NCI-H1092 (cell line): ENCODE measurements at places on chromosomes 3 and 15.

DNA sequence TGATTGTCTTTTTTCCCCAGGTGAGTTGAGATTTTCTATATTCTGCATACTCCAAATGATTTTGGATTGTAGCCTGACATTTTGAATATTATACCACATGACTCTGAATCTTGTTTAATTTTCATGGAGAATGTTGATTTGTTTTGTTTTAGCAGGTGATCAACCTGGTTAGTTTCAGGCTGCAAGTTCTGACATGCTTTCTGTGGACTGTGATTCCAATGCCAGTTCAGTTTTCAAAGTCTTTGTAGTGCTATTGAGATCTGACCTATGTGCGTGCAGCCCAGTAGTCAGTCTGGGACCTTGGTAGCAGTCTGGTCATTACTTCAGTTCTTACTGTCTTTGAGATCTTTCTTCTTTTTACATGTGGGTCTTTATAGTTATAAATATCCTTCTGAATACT, 18.6 kb upstream of the MTMR10 start:
- DNase-seq = no peak

- no peak for DNase-seq
Measured at GRCh38 chr3:98979296-98979695, 77.8 kb upstream of the DCBLD2 start.

DNA sequence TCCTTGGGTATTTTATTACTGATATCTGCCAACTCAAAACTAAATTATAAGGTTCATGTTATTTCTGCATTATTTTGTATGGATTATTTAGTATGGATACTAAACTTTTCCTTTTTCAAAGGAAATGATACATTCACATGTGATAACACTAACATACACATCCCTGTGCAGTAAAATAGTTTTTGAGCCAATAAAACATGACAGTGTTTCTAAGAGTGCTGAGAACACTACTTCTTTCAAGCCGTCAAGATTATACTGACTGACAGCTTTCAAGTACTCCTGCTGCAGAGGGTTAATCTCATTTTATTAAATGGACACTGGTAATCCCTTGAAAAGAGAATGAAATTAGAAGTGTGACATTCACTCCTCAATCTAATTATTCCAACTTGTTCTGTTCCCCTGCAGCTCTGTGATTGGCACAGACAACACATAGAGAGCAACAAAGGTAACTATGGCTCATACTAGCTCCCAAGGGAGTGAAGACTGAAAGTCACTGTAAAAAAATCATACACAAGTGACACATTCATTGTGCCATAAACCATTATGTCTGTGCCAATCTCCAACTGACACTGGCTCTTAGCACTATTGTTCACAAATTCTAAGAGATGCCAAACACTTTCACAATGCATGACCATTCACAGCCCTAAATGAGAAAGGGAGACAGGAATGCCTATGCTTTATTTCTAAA, 468.6 kb downstream of the SHQ1 start:
- DNase-seq = no peak

- DNase-seq = no peak
Measured at GRCh38 chr3:131077904-131078303, 51.2 kb downstream of the NEK11 start.

DNA sequence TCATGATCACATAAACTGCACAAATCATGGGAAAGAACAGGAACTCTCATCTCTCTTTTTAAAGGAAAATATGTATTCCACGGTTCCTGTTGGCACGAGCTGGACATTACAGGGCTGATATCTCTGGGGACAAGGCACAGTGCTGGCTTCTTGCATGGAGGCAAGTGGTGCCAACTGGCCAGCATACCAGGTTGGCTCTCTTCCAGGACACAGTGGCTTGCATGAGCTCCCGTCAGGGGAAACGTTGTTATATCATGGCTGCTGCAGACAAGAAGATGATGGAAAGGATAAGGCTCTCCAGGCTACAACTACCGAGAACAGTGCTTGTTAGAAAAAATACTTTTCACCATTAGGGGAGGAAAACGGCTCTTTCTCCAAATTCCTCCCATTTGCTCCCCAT, 283.9 kb downstream of the RORA start:
- DNase-seq = peak; percentile 54

GRCh38 chr15:67090297-67091070, 25.1 kb downstream of the SMAD3 start:
- no peak for DNase-seq

DNA sequence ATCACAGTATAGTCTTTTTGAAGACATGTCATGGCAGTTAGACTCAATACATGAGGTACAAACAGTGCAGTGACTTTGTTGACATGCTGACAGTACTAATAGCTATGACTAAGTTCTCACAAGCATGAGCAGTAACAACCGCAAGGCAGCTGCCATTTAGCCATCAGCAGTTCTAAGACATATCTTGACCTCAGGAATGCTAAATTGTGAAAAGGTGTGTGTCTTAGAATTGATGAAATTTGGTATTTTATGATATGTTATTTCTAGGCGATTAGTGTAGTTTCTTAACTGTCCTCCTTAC, 60.7 kb upstream of the FURIN start:
- no peak for DNase-seq

- no peak for DNase-seq
Measured at GRCh38 chr3:128222796-128223385, 69.6 kb downstream of the EEFSEC start.

- no peak for DNase-seq
Measured at GRCh38 chr3:136186344-136186743, 9.8 kb downstream of the MSL2 start.

- DNase-seq = peak; percentile 37
Measured at GRCh38 chr3:177196456-177197040, 734 bp downstream of the TBL1XR1 start.

DNA sequence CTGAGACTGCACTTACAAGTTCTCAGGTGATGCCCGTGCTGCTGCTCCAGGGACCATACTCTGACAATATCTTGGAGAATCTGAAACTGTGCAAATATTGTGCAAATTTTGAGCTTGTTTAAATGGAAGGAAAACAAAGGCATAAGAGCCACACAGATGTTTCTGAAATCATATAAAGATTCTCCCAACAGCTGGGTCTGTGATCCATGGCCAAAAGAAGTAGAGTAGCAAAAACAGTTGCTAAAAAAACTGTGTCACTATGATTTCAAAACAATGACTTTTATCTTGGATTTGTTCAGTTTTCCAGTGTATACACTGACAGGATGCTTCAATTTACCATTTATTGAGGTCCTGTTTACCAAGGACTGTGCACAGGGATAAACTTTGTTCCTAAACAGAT, 25.3 kb downstream of the NPTN start:
- no peak for DNase-seq

DNA sequence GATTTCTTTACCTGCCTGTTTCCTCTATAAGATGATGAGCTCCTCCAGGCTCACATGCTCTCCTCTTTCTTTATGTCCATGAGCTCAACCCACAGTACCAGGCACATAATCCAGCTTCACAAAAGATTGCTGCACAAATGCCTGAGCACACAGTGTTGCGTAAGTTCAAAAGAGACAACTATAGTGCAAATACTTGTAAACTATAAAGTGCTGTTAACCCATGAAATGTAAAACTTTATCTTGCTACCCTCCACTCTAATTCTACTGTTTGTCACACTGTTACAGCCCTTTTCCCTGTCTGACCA, 101.0 kb upstream of the LPP start:
- DNase-seq = no peak

- DNase-seq = no peak
Measured at GRCh38 chr3:163481738-163482137, 1596.6 kb downstream of the SI start.

DNA sequence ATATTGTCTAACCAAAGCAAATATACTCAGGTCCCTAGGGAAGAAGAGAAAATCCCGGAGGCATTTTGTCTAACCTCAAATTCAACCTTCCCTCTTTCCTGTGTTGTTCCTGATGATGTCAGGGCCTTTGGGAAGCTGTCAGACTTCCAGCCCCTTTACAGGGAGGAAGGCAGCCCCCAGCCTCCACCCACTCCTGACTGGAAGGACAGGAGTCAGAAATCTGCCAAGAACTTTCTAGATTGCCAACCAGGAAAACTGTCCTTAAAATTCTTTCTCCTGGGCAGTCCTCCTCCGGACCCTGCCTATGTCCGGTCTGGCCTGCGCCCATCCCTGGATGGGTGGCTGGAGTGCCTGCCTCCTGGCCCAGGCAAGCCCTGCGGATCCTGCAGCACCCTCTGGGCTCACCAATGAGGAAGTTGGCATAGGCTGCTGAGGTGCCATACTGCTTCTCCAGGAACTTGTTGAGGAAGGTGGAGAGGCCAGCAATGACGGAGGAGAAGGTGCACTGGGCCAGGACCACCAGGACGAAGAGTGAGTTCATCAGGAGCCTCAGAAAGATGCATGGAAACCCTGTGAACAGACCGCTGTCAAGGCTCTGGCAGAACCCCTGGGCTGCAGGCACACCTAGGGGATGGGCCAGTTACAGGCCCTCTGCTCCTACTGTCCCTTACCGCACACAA, 52.6 kb upstream of the RAB6B start:
- DNase-seq = no peak

GRCh38 chr15:49330166-49330565, 92.9 kb upstream of the FGF7 start:
- DNase-seq = no peak

- no peak for DNase-seq
Measured at GRCh38 chr15:30974112-30974511, 17.3 kb downstream of the MTMR10 start.

DNA sequence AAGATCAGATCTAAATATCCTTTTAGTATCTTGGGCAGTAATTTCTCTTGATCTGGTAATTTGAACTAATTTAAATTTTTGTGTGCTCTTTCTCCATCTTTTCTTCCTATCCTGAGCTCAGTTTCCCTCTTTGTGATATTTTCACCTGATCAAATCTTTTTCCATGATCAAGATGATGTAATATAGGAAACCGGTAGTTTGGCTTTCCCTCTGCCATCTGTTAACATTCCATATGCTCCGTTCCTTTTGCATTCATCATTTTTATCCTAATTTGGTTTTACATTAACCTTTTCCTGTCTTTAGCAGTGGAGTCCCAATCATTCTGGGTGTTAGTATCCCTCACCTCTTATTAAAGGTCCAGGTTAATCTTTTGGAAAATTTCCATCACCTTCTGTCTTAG, 5.9 kb upstream of the ABHD6 start:
- DNase-seq = no peak

DNA sequence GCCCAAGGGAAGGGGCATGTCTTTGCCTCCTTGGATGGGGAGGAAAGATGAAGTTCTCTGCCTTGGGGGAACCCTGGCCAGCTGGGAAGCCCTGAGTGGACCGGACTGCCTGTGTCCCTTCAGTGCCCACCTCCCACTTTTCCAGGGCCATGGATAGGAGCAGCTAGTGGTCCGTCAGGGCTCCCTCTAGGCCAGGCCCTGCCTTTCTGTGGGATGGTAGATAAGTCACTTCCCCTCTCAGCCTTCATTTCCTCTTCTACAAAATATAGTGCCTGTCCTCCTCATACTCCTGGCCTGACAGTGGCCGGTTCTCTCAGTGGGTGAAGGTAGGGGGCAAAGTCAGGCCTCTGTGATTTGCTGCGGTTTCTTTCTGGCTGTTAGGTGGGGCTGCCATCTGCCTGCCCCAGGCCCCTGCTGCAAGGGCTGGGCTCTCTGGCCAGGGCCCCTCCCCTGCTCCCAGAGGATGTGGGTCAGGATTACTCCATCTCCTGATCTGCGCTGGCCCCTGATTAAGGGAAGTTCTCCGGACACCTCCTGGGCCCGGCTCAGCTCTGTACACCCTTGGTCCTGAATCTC, 1.4 kb downstream of the PLEKHO2 start:
- no peak for DNase-seq

- no peak for DNase-seq
Measured at GRCh38 chr3:85110393-85110792, 151.6 kb downstream of the CADM2 start.

- no peak for DNase-seq
Measured at GRCh38 chr3:2921903-2922302, 188.3 kb downstream of the IL5RA start.

- DNase-seq = no peak
Measured at GRCh38 chr3:9079676-9080075, 116.4 kb upstream of the RAD18 start.

GRCh38 chr15:58433597-58434333, 2.0 kb downstream of the LIPC start:
- no peak for DNase-seq

DNA sequence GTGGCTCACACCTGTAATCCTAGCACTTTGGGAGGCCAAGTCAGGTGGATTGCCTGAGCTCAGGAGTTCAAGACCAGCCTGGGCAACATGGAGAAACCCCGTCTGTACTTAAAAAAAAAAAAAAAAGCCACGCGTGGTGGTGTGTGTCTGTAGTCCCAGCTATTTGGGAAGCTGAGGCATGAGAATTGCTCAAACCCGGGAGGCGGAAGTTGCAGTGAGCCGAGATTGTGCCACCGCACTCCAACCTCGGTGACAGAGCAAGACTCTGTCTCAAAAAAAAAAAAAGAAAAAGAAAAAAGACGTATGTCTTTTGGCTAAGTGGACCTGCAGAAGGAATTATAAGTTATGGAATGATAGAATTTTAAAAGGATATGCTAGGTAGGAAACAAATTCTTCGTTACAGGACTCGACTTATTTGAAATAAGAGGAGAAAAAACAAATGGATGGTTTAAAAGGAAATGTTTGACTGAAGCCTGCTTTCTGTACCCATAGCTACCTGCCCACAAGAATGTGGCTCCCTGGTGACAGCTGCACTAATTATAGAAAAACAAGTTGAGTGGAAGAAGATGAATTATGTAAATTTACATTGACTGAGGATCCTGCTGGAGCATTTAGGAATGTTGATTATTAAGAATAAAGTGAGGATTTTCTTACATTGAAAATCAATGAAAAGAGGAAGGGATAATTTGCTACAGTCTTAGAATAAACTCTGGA, 36.0 kb upstream of the SKIL start:
- no peak for DNase-seq

- DNase-seq = no peak
Measured at GRCh38 chr3:188972310-188972709, 199.5 kb upstream of the TPRG1 start.

DNA sequence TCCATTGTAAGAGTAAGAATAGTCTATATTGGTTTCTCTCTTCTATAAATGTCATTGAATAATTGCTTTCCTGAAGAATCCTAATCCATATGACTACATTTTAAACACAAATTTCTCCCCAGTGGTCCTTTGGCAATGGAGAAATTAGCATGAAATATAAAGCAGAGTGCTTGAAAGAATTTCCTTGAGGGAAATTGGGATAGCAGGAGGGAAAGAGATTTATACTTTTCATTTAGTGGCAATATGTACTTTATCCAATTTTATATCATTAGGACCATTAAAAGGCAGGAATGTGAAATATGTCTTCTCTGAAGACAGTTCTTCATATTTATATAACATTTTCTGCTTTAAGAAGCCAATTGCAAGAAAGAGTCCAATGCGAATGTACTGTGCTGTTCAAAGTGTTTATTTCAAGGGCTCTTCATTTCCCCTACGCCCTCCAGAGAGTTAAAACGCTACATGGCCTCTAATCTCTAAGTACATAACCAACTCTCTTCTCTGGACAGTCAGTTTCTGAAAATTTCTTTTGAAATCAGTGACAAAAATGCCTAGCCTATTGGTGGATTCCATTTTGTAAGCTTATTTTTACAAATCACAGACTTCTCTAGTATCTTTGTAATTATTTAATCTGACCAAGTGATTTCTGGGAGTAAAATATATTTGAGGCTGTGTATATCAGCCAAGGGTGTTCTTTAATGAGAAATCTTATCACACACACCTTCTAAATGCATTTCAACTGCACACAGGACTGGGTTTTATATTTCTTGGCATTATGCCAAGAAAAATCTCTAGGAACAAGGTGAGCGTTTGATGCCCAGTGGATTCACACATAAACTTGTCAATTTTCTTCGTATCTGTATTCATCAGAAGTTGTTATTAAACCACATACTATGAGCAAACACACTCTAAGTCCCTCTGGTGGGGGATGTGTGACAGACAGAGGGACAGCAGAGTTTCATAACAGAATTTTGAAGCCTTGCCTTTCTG, 51.2 kb downstream of the KCNAB1 start:
- no peak for DNase-seq
